ENCODE measurements at places on chromosomes 1 and 21.

DNA sequence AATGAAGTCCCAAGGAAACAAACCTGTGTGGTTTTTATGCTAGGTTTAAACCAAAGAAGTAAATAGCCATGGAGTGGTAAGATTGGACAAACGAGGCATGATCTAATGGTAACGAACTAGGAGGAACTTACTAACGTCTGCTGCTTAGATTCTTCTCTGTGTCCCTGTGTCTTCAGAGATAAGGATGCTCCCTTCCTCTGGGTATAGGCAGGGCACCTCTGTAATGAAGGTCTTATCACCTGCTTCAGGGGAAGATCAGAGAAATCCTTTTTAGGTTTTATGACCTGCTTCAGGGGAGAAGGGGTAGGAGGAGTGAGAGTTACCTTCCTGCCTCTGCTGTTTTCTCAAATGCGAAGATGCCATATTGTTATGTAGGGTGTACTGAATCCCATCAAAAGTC lies 214.9 kb upstream of the L1TD1 start:
- no peak for DNase-seq

DNA sequence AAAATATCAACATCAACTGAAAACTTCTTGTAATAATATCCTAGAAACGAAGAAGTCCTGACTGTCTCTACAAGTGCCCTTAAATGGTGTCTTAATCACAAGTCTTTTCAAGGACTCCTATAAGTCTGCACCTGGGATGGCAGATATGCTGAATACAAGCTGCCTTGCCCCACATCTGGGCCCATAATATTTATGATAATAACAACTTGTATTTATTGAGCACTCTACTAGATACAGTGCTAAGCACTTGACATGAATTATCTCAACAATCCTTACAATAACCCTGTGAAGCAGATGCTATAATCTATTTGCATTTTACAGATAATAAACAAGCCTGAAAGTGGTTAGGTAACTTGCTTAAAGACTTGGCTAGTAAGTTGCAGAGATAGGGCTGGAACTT lies 78.0 kb upstream of the ZNF648 start:
- no peak for DNase-seq

DNA sequence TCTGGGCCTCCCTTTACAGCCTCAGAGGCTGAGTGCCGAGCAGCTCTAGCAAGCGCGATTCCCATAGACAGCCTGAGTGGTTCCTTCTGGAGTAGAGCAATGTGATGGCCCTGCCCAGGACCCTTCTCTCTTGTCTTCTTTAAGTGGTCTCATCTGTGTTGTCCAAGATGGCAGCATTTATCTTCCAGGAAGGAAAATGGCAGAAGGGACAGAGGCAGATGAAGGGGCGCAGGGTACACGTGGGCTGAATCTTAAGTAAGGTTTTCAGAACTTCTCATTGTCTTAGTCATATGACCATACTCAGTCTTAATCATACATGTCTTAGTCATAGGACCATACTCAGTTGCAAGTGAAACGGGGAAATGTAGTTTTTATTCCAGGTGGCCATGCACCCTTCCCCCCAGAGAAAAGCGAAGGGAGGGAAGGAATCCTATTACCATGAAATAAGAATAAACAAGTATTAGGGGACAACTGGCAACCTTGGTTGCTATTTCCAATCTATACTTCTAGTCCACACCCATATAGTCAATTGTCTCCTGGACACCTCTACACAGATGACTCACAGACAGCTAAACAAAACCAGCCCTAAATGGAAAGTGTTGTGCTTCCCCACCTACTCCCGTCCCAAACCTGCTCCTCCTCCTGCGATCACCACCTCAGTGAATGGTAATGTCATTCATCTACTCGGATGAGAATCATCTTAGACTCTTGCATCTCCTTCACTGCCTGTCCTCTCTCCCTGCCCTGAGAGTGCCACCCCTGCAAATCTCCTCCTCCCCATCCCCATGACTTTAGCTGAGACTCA lies 13.3 kb downstream of the OVAAL start:
- no peak for DNase-seq

DNA sequence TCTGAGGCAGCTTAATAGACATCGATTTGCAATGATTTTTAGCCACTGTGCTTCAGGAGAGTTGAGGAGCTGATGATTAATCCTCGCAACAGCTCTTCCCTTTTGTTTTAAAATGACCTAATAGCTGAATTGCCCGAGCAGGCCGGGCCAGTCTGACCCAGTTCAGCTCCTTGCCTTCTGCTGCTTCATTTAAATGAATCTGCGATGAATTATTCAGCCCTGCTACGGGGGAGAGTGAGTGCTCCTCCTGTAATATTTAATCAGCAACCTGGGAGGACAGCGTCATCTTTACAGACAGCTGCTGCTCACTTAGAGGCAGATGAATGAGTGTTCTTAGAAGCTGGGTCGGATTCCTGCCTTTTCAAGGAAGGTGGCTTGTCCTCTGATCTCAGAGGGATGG lies 325.1 kb downstream of the CAMTA1 start:
- no peak for DNase-seq

GRCh38 chr1:183883623-183884022 lies 78.7 kb downstream of the RGL1 start:
- no peak for DNase-seq

DNA sequence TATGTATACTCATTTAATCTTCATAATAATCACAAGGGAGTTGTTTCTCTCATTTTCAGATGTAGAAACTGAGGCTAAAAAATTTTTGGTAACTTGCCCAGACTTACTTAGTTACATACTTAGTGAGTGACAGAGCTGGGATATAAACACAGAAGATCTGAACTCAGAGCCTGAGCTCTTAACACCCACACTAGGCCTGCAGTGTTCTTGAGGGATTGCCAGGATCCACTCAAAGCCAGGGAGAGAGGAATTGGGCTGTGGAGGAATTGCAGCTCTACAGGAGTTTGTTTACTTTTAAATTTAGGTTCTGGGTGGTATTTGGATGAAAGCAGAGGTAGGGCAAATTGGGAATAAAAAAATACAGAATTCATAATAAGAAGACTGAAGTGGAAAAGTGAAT lies 515.1 kb upstream of the PLXNA2 start:
- DNase-seq: no peak

DNA sequence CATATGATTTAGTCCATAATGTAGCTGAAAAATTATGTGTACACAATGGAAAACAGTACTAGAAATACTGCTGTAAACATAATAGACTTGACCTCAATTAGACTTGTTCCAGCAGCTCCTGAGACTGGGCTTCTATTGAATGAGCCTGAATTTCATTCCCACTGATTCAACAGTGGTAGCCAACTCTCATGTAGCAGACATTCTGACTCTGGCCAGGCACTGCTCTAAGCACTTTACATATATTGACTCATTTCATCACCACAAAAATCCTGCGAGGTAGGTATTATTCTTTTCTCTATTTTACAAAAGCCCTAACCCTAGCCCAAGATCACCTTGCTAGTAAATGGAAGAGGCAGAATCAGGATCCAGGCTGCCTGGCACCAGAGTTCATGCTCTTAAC lies 12.8 kb upstream of the CTSS start:
- DNase-seq: no peak

- DNase-seq: no peak
Observed at GRCh38 chr1:177779166-177779965, 190.5 kb downstream of the SEC16B start.
